ENCODE measurements at places on chromosomes 3 and 15. TPM values are rescaled to one million over a fixed set of nuclear protein-coding genes. Genes with fewer than 3 reads are reported as not detected.
A peak's percentile ranks its signal among the peaks of the same experiment; 100 is the strongest.

- DNase-seq: no peak
Measured at GRCh38 chr3:21435871-21436270, 315.1 kb downstream of the ZNF385D start.

The ADCY5 gene
- total RNA-seq: 192 TPM

The TMEM266 gene
- not detected for total RNA-seq

DNA sequence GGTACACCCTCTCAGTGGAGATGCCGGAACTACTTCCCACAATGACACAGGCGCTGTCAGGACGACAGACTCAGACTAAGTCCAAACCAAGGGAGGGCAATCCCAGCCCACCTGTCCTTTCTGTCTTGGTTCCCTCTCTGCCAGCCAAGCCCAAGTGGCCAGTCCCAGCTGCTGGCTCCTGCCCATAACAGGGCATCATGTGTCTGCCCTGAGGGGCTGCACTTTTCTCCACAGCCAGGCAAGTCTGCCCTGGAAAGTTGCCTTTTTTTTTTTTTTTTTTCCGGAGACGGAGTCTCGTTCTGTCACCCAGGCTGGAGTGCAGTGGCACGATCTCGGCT lies 20.0 kb upstream of the BCL2A1 start:
- DNase-seq: no peak

- DNase-seq: peak; percentile 82
Measured at GRCh38 chr3:123584284-123584987, 417 bp downstream of the HACD2 start.

The B3GALNT1 gene
- 75.1 TPM for total RNA-seq

The ROPN1 gene
- not detected for total RNA-seq

Data from cardiac septum (tissue), 1 donor.